ENCODE measurements at places on chromosomes 6 and 20.

DNA sequence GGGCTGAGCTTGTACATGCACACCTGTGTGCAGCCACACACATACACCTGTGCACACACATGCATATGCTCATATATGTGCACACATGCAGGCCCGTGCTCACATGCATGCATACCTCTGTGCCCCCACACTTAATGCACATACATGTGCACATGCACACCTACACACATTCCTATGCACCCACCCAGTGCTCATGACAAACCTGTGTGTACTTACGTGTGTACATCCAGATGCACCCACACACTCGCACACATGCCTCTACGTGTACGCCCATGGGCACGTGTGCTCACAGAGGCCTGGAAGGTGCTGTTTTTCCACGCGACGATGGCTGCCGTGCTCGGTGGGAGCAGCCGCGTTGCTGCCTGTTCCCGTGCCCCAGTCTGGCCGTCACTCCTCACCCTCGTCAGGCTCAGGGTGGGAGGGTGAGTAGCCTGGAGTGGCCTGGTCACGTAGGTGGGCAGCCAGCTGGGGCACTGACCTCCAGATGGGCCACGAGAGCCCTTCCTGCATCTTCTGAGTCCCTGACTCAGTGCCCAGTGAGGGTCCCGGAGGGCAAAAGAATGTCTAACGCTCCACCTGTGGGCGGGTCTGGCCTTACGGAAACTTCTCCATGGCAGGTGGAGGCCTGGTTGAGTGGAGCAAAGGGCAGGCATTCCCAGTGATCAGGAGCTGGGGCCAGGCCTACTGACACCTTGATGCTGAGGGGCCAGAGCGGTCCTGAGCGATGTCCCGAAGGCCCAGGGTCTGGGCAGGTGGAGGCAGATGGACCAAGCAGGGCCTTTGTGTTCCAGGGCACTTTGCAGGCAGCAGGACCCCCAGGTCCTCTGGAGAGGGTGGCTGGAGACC, 8.0 kb upstream of the GATA5 start:
- DNase-seq, result no peak

DNA sequence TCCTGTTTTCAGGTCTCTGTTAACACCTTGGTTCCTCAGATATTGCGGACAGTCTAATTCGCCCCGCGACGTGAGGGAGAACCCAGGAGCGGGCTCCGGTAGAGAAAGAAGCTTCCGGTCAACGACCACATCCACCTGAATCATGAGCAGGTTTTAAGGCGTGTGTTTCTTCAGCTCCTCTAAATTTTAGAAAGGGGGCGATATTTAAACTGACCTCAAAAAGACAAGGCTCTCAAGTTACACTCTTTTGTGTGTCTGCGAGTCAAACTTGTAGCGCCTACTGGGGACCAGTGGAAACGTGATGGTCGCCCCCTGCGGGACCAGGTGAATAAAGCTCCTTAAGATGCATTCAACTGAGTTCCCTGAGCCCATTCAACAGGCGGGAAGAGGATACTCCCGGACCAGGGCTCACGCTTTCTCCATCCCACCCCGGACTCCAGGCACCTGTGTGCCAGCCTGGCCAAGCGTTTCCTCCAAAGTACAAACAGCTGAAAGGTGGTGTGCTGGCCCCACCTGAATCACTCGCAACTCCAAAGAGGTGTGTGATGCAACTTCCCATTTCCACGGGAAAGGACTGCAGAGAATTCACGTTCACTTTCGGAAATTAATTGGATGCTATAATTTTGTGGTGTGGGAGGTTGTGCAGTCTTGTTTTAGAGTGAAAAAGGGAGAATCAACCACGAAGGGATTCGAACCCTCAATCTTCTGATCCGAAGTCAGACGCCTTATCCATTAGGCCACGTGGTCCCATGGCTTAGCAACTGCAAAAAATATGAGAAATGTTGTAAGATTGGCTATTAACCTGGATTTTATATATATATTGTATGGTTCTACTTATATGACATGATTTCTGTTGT, 17.0 kb downstream of the GPX5 start:
- peak; percentile 70 for DNase-seq

- no peak for DNase-seq
These were observed 294.3 kb upstream of the MAN1A1 start for GRCh38 chr6:119643876-119644275.

DNA sequence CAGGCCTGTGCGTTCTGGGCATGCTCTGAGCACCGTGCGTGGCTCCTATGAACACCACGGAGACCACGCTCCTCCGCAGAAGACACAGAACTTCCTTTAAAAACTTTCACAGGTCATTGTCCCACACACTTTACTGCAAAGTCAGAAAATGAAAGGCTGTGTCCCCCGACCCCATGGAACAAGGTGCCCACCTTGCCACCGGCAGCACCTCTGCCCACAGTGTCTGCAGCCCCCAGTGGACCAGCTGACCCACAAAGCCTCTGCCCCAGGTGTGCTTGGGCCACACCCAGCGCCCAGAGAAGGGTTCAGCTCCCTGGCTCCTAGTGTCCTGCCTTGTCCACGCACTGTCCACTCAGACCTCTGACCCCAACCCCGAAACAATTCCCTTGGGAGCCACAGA, 8.7 kb downstream of the TAF4 start:
- DNase-seq, result no peak

GRCh38 chr6:2712102-2712501, 38.6 kb downstream of the MYLK4 start:
- no peak for DNase-seq

DNA sequence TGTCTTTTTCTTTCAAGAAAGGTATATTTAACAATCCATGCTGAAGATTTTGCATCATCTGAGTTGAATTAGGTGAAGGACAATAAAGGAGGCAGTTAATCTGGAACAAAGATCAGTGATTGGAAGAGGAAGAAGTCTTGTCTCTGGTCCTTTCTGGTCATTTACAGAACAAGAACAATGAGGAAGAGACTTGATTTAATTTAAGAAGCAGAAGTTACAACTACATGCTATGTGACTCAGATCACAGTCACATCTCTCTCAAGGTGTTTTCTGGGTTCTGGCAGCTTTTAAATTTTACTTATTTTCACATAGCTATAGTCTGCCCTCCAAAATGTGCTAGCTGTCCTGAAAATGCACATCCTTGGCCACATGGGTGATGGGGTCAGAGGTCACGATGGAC, 53.5 kb upstream of the DEK start:
- DNase-seq, result no peak

DNA sequence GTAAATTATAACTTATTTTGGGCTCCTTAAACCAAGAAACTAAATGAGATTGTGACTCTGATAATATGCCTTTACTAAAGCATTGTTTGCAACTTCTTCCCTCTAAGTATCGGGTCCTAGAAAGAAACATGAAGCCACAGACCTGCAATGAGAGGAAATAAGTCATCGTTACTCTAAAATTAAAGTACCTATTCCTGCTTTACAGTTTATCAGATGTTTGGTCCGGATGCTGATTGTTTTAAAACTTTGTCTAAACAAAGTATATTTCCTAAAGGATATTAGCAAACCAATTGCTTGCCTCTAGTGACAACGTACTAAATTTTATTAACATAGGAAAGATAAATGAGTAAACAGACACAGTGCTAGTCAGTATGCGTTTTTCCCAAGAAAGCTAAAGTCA, 216.8 kb downstream of the GJA1 start:
- no peak for DNase-seq

DNA sequence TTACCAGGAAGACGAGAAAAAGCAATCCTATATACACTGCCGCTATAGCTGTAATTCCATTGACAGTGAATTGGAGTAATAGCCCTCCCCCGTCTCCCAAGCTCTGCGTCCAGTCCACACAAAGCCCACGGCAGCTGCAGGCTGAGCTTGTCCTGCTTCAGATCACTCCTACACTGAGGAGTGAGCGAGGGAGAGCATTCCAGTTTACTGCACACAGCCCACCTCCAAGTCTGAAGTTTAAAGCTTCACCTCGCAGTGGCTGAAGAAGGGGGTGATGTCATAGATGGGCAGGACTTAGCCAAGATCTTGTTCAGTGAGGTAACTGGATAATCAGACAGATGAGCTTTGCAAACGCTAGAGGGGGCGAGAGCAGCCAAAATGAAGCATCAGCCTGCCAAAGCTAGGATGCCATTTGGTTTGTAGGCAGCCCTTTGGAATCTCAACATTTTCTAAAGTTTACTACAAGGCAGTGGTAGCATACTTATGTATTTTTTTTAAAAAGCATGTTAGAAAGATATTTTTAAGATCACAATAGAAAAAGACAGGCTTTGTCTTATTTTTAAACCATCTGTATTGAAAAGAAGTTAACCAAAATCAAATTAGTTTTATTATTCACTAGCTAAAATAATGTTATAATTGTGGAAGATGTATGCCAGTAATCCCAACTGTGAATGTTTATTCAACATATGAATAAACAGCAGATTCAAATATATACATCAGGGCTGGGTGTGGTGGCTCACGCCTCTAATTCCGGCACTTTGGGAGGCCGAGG, at the start of gene FLRT3:
FLRT3 (minus strand) TSS at position 213 of the 772 bp plus-strand sequence. CDS start 10,106 bp downstream, outside the sequence.
- peak; percentile 98 for DNase-seq

DNA sequence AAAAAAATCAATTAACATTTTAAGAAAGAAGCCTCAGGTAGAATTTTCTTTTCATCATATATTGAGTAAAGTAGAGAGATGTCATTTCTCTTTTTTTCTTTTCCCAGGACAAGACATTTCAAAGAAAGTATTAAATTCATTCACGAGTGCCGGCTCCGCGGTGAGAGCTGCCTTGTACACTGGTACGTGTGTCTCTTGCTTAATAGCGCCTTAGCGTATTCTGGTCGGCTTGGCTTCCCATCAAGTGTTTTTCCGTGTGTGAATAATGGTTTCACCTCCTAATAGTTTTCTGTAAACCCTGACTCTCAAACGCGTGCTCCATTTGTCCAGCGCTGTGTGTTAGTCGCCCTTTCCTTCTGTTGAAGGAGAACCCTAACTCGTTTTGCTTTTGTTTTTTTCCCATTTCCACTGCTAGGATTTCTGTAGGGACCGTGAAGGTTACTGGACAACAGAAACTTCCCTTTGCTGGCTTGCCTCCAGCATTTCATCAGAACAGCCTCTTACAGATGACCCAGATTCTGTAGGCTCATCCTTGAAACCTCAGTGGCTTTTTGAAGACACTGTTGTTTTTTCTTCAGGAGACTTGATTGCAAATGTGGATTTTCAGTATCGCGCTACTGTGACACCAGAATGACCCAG, 45.7 kb upstream of the IRF4 start:
- DNase-seq, result no peak

DNA sequence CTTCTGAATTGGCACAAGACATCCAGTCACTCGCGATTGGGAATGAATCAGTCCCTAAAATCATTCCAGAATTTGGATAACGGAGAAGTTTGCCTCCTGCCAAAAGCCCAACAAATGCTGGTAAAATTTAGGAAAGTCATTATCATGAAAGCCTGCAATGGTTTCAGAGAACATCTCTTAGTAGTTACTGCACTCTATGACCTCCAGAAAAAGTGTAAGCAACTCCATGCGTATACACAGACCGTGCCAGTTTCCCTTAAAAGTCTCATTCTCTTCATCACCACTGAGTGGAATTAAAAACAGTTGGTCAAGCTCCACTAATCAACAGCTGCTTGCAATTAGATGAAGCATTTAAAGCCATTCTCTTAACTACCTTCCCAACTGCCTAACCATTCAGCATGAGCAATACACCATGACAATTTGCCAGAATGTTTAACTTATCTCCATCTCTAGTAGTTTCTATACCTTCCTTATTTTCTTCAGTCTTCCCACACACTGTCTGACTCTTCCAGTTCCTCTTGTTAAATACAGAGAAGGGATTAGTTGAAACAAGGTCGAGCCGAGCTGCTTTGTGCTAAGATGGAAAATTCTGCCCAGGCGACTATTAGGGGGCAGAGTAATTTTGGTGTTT, 183.6 kb upstream of the PRDM1 start:
- peak; percentile 76 for DNase-seq

GRCh38 chr6:33425668-33426577, 6.1 kb downstream of the SYNGAP1 start:
- no peak for DNase-seq

DNA sequence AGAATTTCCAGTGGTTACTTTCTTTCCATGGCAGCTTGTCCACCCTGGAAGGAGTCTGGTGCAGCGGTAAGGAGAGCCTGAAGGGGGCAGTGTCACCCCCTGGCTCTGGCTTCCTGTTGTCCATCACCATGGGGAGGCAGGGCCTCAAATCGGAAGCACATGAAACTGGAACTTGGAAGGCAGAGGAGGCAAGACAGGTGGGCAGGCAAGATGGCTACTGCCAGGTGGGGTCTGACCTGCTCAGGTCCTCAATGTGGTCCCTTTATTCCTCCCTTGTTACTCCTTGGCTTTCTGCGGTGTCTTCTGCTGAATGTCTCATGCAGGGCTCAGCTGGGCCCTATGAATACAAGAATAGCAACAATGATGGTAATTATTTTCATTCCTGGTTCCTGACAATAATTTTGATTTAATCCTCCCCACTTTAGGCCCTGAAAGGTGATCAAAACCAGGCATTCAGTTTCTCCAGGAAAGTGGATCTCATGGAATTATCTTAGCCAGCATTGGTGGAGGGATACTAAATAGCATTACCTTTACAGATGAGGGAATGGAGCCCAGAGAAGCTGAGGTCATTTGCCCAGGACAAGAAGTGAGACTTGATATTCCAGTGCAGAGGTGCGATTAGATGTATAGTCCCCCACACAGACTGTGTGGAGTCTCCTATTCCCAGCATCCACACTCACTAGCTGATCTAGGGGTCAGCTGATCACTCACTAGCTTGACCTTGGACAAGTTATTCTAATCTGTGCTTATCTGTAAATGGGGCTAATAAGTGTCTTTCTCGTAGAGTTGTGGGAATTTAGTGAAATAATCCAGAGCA, 17.6 kb upstream of the SNAI1 start:
- no peak for DNase-seq

DNA sequence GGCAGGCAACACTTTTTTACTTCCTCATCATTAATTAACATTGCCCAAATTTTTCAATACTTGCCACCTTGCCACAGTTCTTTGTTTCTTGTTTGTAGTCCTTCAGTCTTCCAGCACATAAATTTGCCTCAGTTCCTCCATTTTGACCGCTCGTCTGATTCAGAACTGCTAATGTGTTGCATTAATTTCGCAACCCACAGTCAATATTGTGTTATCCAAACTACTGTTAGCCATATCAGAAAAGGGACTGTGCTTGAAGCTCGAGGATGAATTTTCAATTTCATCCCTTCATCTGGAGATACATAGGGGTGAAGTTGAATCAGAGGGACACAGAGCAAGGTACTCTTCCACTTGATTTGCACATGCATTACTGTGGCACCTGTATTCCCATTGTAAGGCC, 421.5 kb downstream of the CDKAL1 start:
- no peak for DNase-seq

DNA sequence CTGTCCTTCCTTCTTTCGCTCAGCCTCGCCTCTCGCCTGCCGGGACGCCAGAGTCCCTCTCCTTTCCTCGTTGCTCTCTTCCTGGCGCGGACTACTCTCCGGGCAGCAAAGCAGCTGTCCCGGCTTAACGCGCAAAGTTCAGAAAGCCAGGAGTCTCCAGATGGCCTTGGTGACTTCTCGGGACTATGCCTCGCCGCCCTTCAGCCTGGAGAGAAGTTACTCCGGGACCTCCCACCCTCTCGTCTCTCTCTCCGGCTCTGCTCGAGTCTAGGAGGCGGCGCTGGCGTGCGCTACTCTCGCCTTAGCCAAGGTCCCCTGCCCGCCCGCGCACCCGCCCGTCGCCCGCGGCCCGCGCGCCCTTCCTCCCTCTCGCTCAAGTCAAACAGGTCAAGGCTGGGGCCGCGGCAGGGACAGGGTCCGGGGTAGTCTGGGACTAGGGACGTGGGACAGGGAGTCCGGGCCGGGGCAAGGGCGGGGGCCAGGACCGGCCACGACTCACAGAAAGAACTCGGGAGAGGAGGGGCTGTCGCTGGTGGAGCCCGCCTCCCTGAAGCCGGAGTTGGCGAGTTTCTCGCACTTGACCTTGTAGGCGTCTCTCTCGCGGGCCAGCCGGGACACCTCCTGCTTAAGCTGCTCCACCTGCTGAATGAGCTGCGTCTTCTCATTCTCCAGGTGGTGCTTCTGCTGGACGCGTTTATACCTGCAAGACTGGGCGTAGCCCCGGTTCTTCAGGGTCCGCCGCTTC, 1.5 kb downstream of the MAFB start:
- DNase-seq, result no peak
